ENCODE measurements at places on chromosomes 4 and X.

DNA sequence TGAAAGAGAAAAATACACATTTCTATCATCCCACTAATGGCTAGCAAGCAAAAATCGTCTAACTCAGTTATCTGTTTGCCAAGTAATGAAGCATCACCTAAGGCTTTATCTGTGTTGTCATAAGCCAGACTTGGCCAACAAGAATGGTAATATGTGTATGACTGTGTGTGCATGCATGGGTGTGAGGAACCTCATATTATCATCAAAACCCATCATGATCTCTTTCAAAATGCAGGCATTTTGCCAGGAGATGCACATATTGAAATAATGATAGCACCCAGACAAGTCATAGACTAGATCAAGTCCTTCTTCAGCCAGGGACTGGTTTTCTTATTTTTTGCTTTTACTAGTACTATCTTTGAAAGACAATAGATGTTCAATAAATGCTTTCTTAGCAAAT is 172.5 kb upstream of the FMR1 start:
- DNase-seq: no peak

GRCh38 chr4:150116506-150116905 is 38.3 kb downstream of the DCLK2 start:
- DNase-seq: no peak

DNA sequence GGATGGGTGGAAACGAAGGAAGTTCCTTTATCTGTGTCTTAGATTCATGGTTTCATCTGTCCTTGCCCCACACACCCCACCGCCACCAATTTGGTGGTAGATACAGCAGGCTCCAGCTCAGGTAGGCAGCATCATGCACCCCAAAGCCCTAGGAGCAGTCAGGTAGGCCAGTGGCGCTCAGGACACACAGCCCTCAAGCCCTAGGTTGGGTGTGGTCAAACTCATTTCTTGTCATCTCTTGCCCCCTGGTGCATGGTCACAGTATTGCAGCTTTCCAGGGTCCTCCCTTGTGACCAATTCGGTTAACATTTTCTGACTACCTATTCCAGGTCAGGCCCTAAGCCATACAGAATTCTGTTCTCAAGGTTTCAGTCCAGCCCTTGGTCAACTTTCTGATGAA is 14.5 kb upstream of the PRRG3 start:
- DNase-seq: no peak

- DNase-seq: no peak
These were observed at the start of gene GLRA2 for GRCh38 chrX:14529290-14529989. GLRA2 (plus strand) TSS chrX:14529536; CDS start chrX:14530058, 522 bp downstream.

DNA sequence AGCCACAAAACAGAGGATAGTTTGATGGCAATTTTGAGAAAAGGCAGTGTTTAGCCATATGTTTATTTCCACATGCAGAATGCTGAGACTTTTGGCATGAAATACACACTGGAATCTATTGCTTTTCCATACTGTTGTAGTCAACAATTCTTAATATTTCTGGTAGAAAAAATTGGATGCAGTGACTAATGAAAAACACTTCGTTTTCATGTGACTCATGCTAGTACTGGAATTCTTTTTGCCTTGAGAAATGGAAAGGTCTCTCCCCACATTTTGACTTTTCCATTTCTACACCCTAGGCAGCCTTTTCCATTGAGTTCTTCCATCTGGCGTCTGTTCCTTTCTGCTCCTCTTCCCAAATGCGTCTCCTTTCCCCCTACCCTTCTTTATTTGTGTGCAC is 425.2 kb upstream of the FTHL17 start:
- no peak for DNase-seq

DNA sequence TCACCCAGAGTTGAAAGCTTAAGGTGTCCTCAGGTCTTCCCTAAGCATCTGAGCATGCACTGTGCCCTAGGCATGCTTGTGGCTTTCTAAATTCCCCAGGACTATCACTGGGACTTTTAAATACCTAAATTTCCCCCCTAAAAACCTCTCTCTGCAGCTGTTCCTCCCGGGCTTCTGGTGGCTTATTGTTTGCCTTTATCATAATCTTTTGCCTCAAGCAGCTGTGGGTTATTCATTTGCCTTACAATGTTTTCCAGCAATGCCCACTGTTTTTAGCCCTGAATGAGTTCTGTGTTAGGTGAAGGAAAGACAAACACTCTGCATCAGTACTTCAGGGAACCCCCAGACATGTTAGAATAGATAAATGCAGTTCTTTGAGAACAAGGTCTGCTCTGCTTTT is 455.0 kb downstream of the ZIC3 start:
- no peak for DNase-seq

DNA sequence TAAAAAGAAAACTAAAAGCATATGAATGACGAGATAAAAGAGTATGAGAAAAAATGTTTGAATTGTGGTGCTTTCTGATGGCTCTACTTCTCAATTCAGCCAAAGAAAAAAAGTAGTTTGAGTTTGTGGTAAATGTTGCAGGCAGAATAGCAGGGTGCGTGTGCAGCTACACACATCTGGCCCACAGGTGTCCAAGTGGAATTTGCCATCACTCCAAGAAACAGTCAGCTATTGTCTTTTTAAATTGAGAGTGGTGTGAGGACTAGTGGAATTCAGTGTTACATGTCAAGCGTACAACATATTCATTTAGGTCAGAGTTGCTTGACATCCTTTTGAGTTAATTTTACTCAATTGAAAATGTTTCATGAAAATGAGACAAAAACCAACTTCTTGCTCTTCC is 424.8 kb upstream of the MAD2L1 start:
- DNase-seq: no peak

DNA sequence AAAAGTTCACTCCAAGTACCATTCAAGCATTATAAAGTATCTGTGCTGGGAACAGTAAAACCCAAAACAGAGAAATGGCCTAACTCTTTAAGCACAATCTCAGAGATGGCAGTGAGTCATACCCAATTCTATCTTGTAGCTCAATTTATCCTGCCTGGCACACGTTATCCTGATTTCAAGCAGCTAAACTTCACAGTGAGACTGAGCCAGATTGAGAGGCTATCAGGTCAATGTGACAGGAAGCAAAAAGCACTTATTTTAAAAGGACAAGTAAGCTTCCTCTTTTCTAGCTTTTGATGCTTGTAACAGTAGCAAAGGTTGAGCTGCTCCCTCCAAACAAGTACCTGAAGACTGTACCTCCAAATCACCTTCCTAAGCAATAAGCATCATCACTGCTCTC is 324.9 kb downstream of the NAF1 start:
- no peak for DNase-seq

DNA sequence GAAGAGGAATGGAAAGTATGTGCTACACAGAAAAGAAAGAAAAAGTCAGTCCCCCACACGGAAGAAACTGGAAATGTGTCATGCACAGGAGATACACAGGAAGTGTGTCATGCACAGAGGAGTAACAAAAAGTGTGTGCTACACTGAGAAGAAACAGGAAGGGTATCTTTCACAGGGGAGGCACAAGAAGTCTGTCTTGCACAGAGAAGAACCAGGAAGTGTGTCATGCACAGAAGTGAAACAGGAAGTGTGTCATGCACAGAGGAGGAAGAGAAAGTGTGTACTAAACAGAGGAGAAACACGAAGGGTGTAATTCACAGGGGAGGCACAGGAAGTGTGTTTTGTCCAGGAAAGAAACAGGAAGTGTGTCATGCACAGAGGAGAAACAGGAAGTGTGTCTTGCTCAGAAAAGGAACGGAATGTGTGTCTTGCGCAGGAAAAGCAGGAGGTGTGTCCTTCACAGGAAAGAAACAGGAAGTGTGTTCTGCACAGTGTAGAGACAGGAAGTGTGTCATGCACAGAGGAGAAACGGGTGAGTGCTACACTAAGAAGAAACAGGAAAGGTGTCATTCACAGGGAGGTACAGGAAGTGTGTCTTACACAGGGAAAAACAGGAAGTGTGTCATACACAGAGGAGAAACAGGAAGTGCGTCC is 527.2 kb upstream of the PRKX start:
- DNase-seq: no peak

DNA sequence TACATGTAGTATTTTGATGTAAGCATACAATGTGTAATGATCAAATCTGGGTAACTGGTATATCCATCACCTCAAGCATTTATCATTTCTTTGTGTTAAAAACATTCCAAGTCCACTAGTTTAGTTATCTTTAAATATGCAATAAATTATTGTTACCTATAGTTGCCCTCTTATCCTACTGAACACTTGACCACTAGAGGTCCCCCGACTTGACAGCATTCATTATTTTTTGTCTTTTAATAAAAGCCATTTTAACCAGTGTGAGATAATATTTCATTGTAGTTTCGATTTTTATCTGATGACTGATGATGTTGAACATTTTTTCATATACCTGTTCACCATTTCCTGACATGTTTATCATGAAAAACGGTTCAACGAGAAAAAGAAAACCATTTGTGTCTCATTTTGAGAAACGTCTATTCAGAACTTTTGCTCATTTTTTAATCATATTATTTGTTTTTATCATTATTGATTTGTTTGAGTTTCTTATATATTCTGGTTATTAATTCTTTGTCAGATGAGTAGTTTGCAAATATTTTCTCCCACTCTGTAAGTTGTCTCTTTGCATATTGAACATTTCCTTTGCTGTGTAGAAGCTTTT is 199.0 kb upstream of the CXXC4 start:
- no peak for DNase-seq

DNA sequence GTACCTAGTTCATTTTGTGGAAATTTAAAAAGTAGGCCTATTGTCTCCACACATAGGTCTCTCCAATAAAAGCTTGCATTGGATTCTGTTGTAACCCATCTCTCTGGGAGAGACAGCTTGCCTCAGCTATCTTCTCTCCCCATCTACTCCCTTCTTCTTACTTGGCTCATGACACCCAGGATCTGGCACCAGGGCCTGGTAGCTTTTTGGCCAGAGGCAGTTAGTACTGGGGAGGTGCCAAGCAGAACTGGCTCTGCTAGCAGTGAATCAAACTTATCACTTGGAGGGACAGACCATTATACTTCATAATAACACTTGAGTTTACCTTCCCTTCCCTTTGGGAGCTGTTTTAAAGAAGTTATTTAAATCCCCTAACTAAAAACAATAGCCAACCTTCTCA is 31.8 kb downstream of the PLAC1 start:
- DNase-seq: peak; percentile 41

DNA sequence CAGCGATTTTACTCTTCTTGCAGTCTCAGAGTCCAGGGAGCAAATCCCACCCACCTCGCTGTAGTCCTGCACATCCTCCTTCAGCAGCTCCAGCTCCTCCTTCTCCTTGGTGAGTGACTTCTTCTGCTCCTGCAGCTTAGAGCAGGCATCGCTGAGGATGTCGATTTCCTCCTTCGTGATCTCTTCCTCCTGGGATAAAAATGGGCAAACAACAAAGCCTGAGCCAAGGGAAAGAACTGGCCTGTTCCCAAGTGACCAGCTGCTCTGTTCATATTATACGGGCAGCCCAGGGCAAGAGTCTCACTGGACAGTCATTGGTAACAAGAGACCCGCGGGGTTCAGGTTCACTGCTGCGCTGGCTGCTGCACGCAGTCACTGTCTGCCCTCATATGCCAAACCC is 26.2 kb downstream of the FGFR3 start:
- no peak for DNase-seq

GRCh38 chr4:10106421-10107039 is 10.1 kb downstream of the WDR1 start:
- peak; percentile 75 for DNase-seq

DNA sequence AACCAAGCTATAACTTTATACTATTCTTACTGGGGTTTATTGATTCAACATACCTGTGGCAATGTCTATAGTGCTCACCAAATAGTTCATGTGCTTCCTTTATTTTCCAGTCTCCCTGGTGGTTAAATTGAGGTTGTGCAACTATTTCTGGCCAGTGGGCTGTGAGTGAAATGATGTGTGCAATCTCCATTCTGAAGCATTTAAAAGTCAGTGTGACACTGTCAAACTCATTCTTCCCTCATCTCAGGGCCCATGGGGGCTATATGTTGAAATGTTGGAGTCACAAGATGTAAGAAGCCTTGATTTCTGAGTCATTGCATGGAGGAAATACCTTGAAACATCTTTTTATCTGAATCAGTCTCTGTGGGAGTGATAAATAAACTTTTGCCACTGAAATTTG is 414.3 kb upstream of the RPS6KA3 start:
- no peak for DNase-seq

GRCh38 chr4:19728773-19729172 is 522.9 kb upstream of the SLIT2 start:
- no peak for DNase-seq

DNA sequence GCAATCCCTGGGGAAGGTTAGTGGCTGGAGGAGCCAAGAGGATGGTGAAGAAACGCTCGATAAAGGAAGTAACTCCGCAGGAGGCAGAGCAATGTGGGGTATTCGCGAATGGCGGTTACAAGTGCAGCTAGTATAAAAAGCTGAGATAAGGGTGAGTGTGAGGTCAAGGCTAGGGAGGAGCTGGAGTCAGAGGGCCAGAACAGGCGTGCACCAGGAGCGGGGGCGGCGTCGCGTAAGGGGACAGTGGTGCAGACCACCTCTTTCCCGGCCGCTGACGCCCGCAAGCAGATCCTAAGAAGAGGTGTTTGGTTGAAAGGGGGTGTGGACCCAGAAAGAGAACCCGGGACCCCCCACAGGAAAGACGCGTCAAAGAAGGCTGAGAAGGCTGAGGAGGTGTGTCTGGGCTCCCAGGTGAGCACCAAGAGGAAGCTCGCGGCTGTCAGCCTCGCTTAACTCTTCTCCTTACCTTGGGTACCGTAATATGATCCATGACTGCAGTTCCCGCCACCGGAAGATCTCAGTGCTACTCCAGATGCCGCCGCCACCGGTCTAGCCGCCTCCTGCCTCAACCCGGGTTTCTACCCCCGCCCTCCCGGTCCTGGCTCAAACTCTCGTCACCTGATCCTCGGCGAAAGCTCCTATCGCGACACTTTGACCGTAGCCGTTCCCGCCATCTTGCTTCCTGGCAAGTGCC is at the start of gene MTMR8:
Gene MTMR8 (minus strand): TSS at position 579 of the 694 bp plus-strand sequence. CDS start 89 bp downstream, at position 490.
- peak; percentile 73 for DNase-seq

- DNase-seq: no peak
These were observed 106.7 kb upstream of the DGKK start for GRCh38 chrX:50577326-50577725.

- no peak for DNase-seq
These were observed 46.7 kb upstream of the TEX13A start for GRCh38 chrX:105267167-105267566.

GRCh38 chr4:52868133-52868532 is 6.0 kb downstream of the RASL11B start:
- peak; percentile 68 for DNase-seq

DNA sequence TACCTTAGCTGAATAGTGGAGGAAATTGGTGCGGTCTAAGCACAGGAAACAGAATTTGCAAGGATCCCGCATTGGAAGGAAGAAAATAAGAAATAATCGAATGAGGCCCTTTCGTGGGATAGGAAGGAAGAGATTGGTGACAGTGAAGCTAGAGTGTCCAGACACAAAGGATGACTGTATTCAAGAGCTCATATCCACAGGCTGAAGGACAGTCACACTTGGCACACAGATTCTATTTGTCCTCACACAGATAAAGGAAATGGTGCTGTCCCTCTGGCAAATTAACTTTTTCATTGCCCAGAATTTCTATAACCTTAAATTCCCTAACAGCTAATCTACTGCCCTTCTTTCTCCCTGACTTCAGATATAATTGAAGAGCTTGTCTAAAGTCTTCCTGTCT is 2188.9 kb upstream of the TENM3 start:
- DNase-seq: no peak
